Colonic mucosa (tissue), 4 donors: ENCODE measurements at places on chromosomes 3 and 15.

DNA sequence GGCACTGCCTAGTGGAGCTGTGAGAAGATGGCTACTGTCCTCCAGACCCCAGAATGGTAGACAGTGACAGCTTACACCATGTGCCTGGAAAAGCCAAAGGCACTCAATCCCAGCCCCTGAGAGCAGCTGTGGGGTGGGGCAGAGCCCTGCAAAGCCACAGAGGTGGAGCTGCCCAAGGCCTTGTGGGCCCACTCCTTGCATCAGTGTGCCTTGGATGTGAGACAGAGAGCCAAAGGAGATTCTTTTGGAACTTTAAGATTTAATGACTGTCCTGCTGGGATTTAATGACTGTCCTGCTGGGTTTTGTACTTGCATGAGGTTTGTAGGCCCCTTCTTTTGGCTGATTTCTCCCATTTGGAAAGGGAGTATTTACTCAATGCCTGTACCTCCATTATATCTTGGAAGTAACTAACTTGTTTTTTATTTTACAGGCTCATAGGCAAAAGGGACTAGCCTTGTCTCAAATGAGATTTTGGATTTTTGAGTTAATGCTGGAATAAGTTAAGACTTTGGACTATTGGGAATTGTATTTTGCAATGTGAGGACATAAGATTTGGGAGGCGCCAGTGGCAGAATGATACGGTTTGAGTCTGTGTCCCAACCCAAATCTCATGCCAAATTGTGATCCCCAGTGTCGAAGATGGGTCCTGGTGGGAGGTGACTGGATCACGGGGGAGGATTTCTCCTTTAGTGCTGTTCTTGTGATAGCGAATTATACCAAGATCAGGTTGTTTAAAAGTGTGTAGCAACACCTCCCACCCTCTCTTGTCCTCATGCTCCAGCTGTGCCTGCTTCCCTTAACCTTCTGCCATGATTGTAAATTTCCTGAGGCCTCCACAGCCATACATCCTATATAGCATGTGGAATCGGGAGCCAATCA, 80.4 kb downstream of the MYO5A start:
- no peak for DNase-seq

GRCh38 chr15:69554279-69554961, 101.8 kb downstream of the RPLP1 start:
- peak; percentile 84 for DNase-seq

DNA sequence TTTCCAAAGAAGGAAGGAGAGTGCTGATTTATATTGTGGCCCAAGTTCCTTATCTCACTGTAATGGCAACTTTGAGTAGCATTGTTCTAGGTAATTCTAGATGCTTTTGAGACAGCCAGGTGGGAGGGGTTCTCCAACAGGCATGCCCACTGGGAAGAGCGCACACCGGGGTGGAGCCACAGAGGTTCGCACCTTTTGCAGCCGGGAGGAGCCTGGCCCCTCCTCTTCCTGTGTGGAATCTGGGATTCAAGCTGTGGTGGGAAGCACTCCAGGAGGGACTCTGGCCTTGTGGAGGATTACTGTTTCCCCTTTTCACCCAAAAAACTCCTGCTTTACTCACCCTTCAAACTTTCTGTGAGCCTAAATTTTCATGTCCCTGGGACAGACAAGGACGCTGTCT, 53.1 kb downstream of the CFAP20DC start:
- no peak for DNase-seq

- no peak for DNase-seq
These were observed 177.5 kb upstream of the ICE2 start for GRCh38 chr15:60656481-60656880.

DNA sequence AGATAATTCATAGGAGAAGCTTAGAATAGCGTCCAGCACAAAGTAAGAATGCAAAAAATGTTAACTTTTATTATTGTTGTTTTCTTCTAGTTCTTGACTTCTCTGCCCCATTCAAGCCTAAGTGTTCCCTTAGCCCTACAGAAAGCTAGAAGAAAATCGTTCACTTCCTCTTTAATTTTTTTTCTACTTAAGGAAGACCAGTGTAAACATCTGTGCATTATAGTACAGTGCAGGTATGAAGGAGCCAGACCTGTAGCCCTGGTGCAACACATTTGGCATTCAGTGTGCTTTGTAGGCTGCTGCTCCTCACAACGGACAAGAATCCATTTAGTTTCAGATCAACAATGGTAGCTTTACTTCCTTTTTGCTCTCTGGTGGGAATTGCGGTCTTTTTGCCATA, 127.8 kb upstream of the SLC7A14 start:
- DNase-seq: no peak

- DNase-seq: no peak
These were observed 900 bp upstream of the EOMES start for GRCh38 chr3:27723001-27723445.

GRCh38 chr15:28219116-28219515, 102.9 kb downstream of the HERC2 start:
- DNase-seq: no peak

GRCh38 chr3:177055605-177056571, 141.4 kb downstream of the TBL1XR1 start:
- no peak for DNase-seq

- no peak for DNase-seq
These were observed 354.3 kb upstream of the AGTR1 start for GRCh38 chr3:148343416-148343815.

- no peak for DNase-seq
These were observed 570 bp upstream of the NEDD4 start for GRCh38 chr15:55993804-55994560.

DNA sequence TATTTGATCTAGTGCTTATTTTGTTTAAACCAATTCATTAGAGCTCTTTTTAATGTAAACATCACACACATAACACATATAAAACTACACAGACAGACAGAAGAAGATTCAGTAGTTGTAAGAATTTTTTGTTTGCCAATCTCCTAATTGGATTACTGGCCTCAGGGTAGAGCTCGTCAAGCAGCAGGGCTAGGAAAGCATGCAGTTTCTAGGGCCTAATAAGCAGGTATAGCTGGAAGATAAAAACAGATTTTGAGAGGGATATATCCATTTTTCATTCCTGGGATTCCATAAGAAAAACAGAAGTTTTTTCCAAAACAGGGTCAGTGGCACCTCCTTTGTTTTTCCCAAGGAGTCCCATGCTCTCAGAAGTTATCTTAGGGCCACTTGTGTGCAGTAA, 265.2 kb upstream of the SGO1 start:
- no peak for DNase-seq

GRCh38 chr3:15637131-15637951, 35.8 kb downstream of the BTD start:
- DNase-seq: no peak

- no peak for DNase-seq
These were observed 452 bp downstream of the BBX start for GRCh38 chr3:107523289-107523538.

GRCh38 chr15:39330061-39330460, 250.8 kb upstream of the THBS1 start:
- DNase-seq: no peak

GRCh38 chr3:5110337-5110736, 11.8 kb upstream of the ARL8B start:
- DNase-seq: no peak

DNA sequence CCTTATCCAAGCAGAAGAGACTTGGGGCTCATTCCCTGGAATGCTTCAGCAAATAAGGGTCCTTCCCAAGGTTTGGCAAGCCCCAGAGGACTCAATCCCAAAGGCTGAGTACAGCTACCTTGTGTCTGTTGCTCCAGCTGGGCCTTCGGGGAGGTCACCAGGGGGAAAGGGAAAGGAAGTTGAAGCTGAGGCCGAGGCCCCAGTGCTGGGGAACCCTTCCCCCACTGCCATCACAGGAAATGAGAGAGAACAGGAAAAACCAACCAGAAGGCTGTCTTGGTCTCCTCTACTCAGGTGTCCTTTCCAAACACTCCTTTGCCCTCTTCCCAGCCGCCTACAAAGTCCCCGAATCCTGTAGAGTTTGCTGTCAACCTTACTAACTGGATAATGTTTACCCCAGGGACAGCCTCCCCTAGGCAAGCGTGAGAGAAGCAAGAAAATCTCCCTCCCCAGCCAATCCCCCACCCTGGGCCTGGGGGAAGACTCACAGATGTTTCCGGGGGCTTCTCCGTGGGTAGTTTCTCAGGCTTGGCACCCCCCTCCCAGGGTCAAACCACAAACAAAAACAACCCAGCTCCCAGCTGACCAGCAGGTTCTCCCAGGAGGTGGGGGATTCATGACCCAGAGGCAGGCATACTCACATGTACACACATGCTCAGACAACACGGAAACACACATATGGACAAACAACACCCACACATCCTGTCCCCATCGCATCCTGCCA, 5.5 kb downstream of the CSRNP1 start:
- DNase-seq: peak; percentile 37

- no peak for DNase-seq
These were observed 176.8 kb downstream of the MEGF11 start for GRCh38 chr15:66076591-66077319.

- no peak for DNase-seq
These were observed 110.4 kb downstream of the ADAMTSL3 start for GRCh38 chr15:83764201-83764838.

DNA sequence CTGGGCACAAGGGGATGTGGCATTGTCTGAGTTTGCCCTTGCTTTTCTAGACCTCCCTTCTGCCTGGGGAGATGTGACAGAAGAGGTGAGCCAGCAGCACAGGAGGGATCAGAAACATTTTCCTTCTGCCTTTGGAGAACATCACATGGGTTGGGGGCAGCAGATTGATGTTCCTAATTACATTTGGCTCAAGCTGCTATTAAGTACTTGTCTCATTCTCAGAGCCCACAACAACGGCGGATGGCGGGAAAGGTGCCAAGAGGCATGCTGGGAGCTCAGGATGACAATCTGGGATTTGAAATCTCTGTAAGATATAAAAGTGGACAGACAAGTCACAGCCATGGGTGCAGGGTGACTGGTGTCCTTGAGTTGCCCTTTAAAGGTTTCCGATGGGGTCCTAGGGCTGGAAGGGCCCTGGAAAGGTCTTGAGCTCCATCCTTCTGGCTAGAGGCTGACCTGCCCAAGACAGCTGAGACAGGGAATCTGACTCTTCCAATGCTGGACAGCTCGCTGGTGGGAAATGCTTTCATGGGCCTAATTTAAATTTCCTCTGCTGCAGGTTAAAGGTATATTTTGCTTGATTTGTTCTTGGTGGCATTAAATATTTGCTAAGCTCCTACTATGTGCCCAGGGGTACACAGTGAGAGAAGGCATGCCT, 2.4 kb upstream of the CORO2B start:
- no peak for DNase-seq

DNA sequence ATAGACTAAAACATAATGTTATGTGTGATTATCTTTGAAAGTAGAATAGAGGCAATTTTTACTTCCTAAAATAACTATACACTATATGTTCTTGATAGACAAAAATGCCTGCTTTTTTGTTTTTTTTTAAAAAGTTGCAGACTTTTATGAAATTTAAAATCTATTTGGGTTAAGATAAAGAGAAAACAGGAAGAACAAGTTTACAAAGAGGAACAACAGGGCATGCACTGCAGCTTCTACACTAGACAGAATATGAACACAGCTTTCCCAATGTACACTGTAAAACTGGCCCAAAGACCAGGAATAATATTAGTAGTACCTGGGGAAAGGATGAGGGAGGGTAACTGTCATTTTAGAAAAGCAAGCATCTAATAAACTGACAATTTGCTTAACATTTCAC, 53.7 kb downstream of the NR1I2 start:
- no peak for DNase-seq

DNA sequence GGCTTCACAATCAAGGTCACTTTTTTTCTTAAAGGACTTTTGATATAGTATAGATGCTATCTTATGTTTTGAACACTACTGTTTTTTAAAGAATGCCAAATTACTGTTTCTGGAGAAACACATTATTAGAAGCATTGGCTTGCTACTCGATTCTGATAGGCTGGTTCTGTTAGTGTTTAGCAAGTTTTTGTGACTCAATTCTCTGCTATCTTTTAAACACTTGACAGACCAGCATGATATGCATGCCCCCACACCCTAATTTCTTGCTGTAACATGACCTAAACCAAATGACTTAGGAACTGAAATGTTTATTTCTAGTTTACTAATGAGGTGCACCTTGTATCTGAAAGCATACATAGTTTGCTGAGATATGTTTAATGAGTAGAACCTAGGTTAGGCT, 5.5 kb upstream of the IL20RB start:
- no peak for DNase-seq

GRCh38 chr3:24451461-24452099, 43.1 kb downstream of the THRB start:
- DNase-seq: peak; percentile 83

- DNase-seq: no peak
These were observed 115.4 kb downstream of the TCF12 start for GRCh38 chr15:57033715-57034439.

DNA sequence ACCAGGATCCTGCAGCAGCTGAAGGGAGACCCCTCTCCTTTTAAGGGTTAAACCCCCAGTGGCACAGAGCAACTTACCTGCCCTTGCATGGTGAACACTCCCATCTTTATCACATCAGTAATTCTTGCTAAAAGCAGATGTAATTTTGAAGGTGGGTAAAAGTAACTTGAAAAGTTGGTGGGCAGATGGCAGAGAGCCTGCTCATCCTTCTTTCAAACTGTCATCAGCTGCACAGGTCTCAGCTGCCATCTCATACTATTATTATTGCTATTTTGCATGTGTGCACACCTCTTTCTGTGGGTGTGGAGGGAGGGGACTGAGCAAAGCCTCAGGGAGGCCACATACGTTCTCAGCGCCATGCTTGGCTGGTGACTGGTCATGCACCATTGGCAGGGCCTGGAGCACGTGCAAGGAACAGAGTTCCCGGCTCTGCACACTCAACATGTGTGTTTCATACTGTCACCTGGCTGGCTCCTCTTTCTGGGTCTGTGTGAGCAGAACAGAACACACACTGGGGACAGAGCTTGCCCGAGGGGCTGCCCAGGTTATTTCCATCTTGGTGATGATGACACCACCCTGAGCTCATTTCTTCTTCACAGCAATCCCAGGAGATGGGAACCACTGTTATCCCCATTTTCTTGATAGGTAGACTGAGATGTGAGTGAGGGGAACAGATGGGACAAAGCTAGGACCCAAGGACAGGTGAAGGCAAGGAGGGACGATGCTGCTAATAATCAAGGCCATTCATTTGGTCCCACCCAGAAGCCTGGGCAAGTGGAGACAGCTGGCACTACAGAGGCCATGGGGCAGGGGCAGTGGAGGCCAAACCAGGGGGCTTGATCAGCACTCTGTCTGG, 95.8 kb upstream of the KLF13 start:
- no peak for DNase-seq

GRCh38 chr3:148852271-148852992, 12.7 kb upstream of the CPA3 start:
- no peak for DNase-seq

DNA sequence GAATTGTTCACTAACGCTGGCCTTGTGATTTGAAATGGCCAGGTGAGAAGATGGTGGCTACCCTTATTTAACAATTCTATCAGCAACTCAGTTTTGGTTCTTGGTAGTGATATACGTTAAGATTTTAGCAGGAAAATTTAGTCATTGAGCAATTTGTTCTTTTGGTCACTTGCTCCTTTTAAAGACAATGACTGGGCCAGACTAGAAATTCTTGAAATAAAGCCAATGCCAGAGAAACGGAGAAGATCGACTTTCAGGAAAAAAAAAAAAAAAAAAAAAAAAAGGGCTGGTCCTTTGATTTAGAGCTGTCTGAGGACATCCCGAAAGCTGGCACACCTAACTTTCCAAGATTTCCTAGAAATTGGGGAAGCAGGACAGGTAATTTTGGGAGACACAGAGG, 178.5 kb downstream of the FNDC3B start:
- no peak for DNase-seq
